ENCODE measurements at places on chromosomes 2 and 18.

- DNase-seq, result no peak
Observed at GRCh38 chr2:6855860-6856547, 9.7 kb downstream of the CMPK2 start.

GRCh38 chr2:173359231-173359630, 4.6 kb downstream of the CDCA7 start:
- no peak for DNase-seq

DNA sequence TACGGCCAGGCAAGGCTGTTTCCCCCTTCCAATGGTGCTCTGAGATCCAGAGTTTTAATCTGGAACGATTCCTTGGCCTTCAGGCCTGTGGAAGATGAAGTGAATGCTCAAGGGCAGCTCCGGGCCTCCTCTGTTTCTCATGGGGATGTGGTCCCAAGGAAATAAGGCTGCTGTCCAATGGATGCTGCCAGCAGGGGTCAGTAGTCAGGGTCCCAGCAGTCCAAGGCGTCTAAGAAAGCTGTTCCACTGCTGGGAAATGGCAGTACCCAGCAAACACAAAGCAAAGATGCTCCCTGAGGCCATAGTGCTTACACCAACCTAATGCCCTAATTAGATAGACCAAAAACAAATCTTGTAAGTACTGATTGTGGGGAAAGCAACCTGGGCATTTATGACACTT, 12.5 kb downstream of the NMS start:
- DNase-seq, result no peak

GRCh38 chr18:13139885-13140450, 78.6 kb upstream of the LDLRAD4 start:
- no peak for DNase-seq

DNA sequence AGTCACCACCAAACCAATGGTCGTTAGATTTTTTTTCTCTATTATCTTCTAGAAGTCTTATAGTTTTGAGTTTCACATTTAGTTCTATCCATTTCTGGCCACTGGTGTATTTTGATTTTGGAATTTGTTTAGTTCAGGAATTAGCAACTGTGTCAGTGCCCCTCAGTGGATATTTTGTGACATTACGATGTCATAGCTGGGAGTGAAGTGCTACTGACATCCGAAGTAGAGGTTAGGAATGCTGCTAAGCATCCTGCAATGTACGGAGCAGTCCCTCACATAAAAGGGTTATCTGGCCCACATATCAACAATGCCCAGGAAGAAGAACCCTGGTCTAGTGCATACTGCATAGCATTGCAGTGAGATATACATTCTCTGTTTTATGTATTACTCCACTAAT, 157.4 kb upstream of the RGPD4 start:
- DNase-seq, result no peak

- DNase-seq, result no peak
Observed at GRCh38 chr2:26940001-26940400, 30.4 kb upstream of the MAPRE3 start.

GRCh38 chr18:24862201-24862816, 401.9 kb downstream of the HRH4 start:
- no peak for DNase-seq

- no peak for DNase-seq
Observed at GRCh38 chr18:56248610-56249235, 389.7 kb downstream of the TXNL1 start.

- no peak for DNase-seq
Observed at GRCh38 chr2:174610243-174610995, 12.8 kb upstream of the WIPF1 start.

DNA sequence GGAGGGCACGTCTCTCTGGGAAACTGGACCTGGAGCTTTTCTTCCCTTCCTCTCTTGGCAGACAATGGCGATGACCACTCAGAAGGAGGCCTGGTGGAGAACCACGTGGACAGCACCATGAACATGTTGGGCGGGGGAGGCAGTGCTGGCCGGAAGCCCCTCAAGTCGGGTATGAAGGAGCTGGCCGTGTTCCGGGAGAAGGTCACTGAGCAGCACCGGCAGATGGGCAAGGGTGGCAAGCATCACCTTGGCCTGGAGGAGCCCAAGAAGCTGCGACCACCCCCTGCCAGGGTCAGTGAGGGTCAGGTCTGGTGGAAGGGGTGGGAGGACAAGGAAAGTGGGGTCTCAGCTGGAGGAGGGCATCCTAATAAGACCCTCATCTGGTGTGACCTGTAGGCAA, 27.3 kb downstream of the IGFBP2 start:
- no peak for DNase-seq

DNA sequence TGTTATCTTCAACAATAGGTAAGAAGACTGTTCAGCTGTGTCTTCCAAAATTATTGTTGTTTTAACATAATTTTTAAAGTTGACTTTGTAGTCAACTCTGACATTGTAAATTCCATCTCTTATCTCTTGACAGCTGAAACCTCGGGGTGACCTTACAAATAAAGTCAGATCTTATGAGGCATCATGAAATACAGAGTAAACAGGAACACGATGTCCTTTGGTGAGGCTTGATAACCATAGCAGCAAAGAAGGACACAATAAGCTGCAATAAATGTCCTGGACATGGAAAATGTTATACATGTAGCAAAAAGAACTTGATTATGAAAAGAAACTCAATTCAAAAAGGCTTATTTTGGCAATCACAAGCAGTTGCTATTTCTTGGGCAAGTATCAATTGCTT, 618.9 kb upstream of the SLC39A10 start:
- DNase-seq, result no peak

DNA sequence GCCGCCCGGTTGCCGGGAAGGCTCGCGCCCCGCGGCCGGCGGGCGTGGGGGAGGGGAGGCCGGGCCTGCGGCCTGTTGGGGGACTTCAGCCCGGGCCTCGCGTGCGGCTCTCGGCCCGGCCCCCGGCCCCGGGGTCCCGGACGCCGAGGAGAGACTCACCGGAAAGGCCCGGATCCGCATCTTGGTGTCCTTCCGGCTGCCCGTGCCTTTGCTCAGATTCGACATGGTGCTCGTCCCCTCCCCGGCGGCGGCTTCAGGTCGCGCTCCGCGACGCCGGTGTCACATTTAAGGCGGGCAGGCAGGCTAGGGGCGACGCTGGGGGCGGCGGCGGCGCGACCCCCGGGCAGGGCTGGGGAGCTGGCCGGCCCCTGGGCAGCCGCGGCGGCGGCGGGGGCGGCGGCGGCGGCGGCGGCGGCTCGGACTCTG, 365 bp downstream of the CUL3 start:
- peak; percentile 53 for DNase-seq

DNA sequence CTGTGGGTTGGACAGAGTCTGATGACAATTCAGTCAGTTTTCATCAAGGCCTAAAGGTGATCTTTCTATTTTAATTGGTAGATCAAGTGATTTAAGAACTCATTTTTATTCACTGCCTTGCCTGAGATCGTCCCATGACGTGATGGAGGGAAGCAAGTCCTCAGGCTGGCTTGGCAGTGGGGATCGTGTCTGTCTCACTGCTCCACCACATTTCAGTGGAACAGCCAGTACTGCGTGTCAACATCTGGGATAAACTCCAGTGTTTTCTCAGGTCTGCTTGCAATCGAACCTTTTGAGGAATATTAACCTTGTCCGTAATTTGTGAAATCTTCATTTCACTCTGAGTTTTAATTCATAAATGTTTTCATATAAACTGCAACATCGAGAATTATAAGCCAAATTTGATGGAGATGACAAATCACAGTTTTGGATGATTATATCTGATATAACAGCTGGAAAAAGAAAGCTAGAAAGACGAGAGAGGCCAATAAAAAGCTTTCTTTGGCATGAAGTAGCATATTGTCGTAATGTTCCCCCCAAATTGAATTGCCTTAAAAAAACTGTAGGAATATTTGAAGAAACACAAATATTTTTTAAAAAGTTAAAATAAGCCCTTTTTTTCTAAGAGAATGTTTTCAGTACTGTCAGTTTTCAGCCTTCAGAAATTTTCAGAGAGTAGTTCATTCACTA, 414.7 kb upstream of the SPRED2 start:
- no peak for DNase-seq

- DNase-seq, result no peak
Observed at GRCh38 chr2:174259981-174260380, 11.6 kb upstream of the OLA1 start.

- DNase-seq, result peak; percentile 25
Observed at GRCh38 chr2:232876161-232876977, 6.3 kb downstream of the SNORC start.

GRCh38 chr2:150853263-150853662, 365.8 kb upstream of the RND3 start:
- DNase-seq, result no peak

- DNase-seq, result no peak
Observed at GRCh38 chr2:168404764-168405163, 51.3 kb upstream of the CERS6 start.

- DNase-seq, result no peak
Observed at GRCh38 chr2:200496696-200497095, 13.2 kb downstream of the KCTD18 start.

DNA sequence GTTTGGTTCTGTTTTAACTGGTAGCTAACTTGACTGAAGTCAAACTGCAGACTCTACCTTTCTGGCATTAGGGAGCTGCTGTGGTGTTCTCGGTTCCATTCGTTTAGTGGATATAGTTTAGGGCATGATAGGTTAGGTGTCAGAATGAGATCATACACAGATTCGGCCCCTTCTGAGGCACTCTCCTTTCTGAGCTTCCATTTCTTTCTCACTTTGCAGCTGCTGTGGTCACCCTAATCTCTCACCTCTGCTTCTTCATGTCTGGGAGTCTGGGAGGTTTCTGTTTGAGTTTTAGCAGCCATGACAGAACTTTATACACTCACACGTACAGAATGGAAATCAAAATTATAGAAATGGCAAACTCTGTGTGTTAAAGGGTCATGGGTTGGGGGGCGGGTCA, 122.8 kb downstream of the ATP9B start:
- no peak for DNase-seq

- DNase-seq, result no peak
Observed at GRCh38 chr2:123870206-123870880, 154.7 kb upstream of the CNTNAP5 start.

GRCh38 chr18:50924372-50924771, 43.5 kb upstream of the ELAC1 start:
- no peak for DNase-seq

DNA sequence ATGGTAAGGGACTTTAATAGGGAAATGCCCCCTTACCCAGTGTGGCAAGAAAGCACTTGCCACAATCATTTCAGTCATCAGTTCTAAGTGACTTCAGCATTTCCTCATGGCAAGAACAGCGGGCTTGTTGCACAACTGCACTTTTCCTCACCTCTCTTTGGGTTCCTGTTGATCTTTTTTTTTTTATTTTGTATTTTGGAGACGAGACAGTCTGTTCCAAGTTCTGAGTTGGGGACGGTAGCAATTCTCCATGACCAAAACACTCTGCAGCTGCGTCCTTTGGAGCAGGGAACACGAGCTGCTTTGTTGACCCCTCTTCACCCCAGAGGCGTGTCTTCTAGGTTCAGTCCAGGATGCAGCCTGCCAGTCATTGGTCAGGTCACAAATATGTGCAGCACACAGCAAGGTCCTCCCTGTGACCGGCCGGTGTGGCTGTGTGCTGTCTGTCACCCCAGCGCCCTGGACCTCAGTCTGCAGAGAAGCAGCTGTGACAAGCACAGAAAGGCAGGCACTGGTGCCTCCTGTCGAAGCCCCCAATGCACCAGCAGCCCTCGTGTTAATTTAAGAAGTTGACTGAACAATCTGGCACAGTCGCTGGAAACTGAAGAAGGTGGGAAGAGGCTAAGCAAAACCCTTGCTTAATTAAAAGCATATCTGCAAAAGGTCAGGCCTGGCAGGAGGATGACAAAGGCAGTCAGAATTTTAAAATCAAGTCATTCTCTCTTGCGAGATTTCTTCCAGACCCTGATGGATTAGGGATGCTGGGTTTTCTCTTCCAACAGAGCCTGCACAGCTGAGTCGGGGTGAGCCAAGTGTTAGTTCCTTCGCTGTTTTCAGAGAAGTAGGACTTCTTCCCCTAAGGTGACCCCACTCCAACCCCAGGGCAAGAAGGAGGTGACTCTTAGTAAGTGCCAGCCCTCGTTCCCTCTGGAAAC, 96.7 kb upstream of the COPS8 start:
- DNase-seq, result no peak

DNA sequence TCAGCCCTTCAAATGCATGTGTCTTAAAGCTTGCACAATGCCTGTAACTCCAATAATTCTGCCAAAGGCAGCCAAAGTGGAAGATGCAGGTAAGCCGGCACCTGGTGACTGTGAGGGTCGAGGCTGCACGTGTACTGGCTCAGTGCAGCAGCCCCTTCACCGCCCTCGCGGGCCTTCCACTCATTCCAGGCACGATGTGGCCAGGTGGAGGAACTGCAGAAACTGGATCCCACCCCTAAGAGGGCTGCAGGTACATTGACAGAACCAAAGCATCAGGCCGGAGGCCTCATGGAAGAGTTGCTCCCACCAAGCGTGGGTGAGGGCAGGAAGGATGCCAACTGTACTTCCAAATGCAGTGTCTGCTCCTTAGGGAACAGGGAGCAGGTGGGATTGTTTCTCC, 253.4 kb downstream of the HDAC4 start:
- DNase-seq, result no peak

GRCh38 chr18:53033128-53033527, 693.1 kb downstream of the DCC start:
- no peak for DNase-seq

DNA sequence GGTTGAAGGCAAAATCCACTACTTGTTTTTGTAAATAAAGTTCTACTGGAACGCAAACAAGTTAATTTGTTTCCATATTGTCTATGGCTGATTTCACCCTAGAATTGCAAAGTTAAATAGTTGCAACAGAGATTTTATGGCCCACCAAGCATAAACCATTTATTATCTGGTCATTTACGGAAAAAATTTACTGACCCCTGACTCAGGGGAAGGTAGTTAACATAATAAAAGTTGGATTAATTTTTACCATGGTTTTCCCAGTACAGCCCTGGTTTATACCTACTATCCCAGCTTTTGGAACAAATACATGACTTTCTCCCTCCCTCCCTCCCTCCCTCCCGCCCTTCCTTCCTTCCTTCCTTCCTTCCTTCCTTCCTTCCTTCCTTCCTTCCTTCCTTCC, 588.9 kb upstream of the TMEFF2 start:
- no peak for DNase-seq

GRCh38 chr2:6906165-6906741, 11.0 kb upstream of the RNF144A start:
- no peak for DNase-seq

DNA sequence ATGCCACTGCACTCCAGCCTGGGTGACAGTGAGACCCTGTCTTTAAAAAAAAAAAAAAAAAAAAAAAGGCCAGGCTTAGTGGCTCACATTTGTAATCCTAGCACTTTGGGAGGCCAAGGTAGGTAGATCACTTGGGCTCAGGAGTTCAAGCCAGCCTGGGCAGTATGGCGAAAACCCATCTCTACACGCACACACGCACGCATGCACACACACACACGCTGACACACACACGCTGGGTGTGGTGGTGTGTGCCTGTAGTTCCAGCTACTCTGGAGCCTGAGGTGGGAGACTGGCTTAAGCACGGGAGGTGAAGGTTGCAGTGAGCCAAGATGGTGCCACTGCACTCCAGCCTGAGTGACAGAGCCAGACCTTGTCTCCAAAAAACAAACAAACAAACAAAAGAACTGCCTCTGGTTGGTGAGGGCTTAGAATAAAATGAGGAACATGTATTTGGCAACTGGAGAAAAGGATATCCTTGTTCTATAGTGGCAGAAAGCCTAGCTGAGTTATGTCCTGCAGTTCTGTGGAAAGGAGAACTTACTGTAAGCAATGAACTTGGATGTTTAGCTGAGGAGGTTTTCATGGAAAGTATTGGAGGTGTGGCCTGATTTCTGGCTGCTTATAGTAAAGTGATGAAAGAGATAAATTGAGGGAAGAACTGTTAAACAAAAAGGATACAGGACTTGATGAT, 34.0 kb downstream of the HAT1 start:
- DNase-seq, result no peak

All from stimulated activated CD4-positive, alpha-beta T cell treated with anti-CD3 and anti-CD28 coated beads, Interleukin-4, amount 100 ng/mL, for 48 hours (primary cell).